ENCODE measurements at places on chromosomes 16 and 17. TPM values are rescaled to one million over a fixed set of nuclear protein-coding genes. Genes with fewer than 3 reads are reported as not detected.

Gene FMNL1
- total RNA-seq: 9.2 TPM

Gene PLLP
- total RNA-seq: 0.06 TPM

Gene KIF1C
- total RNA-seq: 32.3 TPM

Gene PIK3R6
- not detected for total RNA-seq

Gene TRIM25
- total RNA-seq: 10.1 TPM

Gene SMTNL2
- not detected for total RNA-seq

Gene LPO
- not detected for total RNA-seq

Gene FOXN1
- total RNA-seq: not detected

Gene CCDC144A
- 1.3 TPM for total RNA-seq
